Brain (organoid and tissue), 16 donors: ENCODE measurements at places on chromosomes 12 and 14. TPM values are rescaled to one million over a fixed set of nuclear protein-coding genes. Genes with fewer than 3 reads are reported as not detected.

Gene BMAL2
- 4.1 TPM for polyA plus RNA-seq

Gene PTGDR
- polyA plus RNA-seq: 0.19 TPM

Gene KCNH3
- 30.6 TPM for polyA plus RNA-seq

Gene AKAP3
- polyA plus RNA-seq: 2.2 TPM

Gene REC8
- 86.7 TPM for polyA plus RNA-seq

Gene C12orf50
- polyA plus RNA-seq: not detected

Gene EML1
- polyA plus RNA-seq: 13.4 TPM

Gene TSPAN8
- polyA plus RNA-seq: 5.5 TPM

Gene GPX2
- 23.8 TPM for polyA plus RNA-seq

Gene VRTN
- polyA plus RNA-seq: not detected

Gene ADGRD1
- polyA plus RNA-seq: 2.9 TPM

Gene STYK1
- 0.17 TPM for polyA plus RNA-seq
